ENCODE measurements at places on chromosomes 2 and 18. TPM values are rescaled to one million over a fixed set of nuclear protein-coding genes. Genes with fewer than 3 reads are reported as not detected.

Gene SLC30A3
- not detected for total RNA-seq

DNA sequence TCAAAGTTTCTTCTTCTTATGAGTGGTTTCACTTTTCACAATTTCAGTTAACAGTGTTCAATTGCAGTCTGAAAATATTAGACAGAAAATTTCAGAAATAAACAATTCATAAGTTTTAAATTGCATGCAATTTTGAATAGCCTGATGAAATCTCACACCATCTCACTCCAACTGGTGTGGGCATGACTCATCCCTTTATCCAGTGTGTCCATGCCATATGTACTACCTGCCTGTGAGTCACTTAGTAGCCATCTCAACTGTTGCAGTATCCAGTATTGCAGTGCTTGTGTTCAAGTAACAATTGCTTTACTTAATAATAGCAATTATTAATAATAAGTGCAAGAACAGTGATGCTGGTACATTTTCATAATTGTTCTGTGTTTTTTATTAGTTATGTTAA is 1202.5 kb downstream of the DSC3 start:
- H3K4me3 ChIP-seq: no peak overlapping the region
- DNase-seq: peak; percentile 90
- peaks cover 11% of the 10 kb centered on the region for H3K4me1 ChIP-seq
- no peaks in the 10 kb centered on the region for H3K27me3 ChIP-seq

GRCh38 chr18:79625195-79625923 is 54.2 kb upstream of the CTDP1 start:
- no peaks in the 10 kb centered on the region for H3K27me3 ChIP-seq
- H3K4me3 ChIP-seq: no peak overlapping the region
- DNase-seq: no peak
- H3K36me3 ChIP-seq: peaks cover 7% of the 10 kb centered on the region
- no peaks in the 10 kb centered on the region for H3K4me1 ChIP-seq

- H3K36me3 ChIP-seq: no peaks in the 10 kb centered on the region
- H3K27ac ChIP-seq: no peak overlapping the region
- H3K4me3 ChIP-seq: no peak overlapping the region
- DNase-seq: no peak
Observed at GRCh38 chr2:237139123-237139675, 53.5 kb downstream of the COPS8 start.

Gene ARHGAP25
- total RNA-seq: 0.93 TPM

Gene PDK1
- total RNA-seq: 26.5 TPM

Gene ACTR1B
- 63.7 TPM for total RNA-seq

DNA sequence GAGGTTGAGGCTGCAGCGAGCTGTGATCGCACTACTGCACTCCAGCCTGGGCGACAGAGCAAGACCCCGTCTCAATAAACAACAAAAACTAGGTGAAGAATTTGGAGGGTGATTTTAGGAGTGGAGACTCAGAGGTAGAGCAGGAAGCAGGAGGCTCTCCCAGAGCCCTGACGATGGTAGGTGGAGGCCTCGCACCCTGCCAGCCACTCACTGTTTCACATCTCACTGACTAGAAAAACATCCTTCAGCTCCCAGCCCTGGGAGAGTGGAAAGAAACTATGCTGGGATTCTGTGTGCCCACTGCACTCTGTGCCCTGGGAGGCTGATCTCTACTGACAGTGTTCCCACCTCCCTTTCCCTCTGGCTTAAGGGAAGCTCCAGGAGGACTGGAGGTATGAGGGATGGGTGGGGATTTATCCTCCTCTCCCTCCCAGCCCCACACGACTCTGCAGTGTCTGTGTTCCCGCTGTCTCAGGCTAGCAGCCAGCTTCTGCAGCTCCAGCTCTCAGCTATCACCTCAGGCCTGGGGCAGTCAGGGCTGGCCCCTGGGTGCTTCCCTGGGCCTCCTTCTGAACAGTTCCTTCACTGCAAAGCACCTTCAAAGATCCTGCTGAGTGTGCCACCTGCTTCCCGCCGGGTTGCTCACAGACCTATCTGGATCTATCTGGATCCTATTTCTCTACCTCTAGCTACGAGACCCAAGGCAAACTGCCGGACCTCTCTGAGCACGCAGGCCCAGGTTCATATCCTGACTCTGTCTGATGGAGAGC is 9.6 kb downstream of the CIB4 start:
- no peaks in the 10 kb centered on the region for H3K4me1 ChIP-seq
- no peaks in the 10 kb centered on the region for H3K36me3 ChIP-seq
- DNase-seq: no peak
- H3K4me3 ChIP-seq: no peak overlapping the region
- peaks cover 11% of the 10 kb centered on the region for H3K27me3 ChIP-seq
- no peak overlapping the region for H3K27ac ChIP-seq

GRCh38 chr18:27797484-27797883 is 379.4 kb downstream of the CDH2 start:
- no peaks in the 10 kb centered on the region for H3K4me1 ChIP-seq
- no peak overlapping the region for H3K4me3 ChIP-seq
- H3K27me3 ChIP-seq: no peaks in the 10 kb centered on the region
- no peak overlapping the region for H3K27ac ChIP-seq
- DNase-seq: no peak

Gene PLCD4
- total RNA-seq: 0.40 TPM

Gene ABCG8
- total RNA-seq: not detected

Gene FSIP2
- total RNA-seq: 0.20 TPM

- no peak overlapping the region for H3K4me3 ChIP-seq
- peak overlapping the region; percentile 87 for H3K27ac ChIP-seq
- DNase-seq: peak; percentile 96
- peaks cover 28% of the 10 kb centered on the region for H3K4me1 ChIP-seq
Observed at GRCh38 chr2:30178618-30179434, 32.0 kb downstream of the YPEL5 start.

DNA sequence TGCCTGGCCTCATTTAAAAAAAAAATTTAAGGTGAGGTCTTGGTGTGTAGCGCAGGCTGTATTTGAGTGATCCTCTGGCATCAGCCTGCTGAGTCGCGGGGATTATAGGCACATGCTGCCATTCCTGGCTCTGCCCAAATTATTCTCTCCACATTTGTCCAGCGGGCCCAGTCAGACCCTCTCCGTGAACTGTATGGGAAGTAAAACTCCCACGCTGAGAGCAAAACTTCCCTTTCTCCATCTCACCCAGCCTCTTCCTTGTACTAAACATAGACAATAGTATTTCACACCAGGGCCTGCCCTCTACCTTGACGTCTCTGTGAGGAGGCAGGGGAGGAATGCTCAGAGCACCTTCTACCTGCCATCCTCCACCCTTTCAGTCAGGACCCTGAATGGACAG is 37.0 kb downstream of the EIF4E2 start:
- peaks cover 11% of the 10 kb centered on the region for H3K4me1 ChIP-seq
- no peak for DNase-seq
- no peaks in the 10 kb centered on the region for H3K27me3 ChIP-seq
- peaks cover 8% of the 10 kb centered on the region for H3K36me3 ChIP-seq
- no peak overlapping the region for H3K4me3 ChIP-seq
- no peak overlapping the region for H3K27ac ChIP-seq

GRCh38 chr18:49907346-49907929 is 94.1 kb upstream of the ACAA2 start:
- H3K4me1 ChIP-seq: no peaks in the 10 kb centered on the region
- no peak overlapping the region for H3K27ac ChIP-seq
- H3K4me3 ChIP-seq: no peak overlapping the region

Gene RAB17
- total RNA-seq: 10.6 TPM

DNA sequence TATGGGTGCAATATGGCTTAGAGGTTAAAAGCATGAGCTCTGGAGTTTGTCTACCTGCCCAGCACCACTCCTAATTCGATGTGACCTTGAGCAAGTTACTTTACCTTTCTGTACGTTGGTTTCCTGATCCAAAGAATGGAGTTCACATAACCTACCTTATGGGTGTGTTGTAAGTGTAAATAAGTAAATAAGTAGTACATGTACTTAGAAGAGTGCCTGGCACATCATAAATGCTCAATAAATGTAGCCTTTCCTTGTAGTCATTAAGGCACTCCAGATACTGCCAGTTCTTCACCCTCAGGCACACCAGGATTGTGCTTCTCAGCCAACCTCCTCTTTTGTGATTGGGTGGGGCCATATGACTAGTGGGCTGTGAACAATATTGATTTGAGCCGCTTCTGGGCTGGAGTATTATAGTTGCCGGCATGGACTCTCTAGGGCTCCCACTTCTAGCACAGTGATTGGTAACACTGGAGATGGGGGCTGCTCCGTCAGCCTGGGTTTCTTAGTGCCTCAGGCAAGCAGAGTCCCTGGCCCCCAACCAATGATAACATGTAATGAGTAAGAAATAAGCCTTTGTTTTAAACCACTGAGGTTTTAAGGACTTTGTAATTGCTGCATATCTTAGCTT is 101.7 kb upstream of the NOSTRIN start:
- peak; percentile 66 for DNase-seq
- no peaks in the 10 kb centered on the region for H3K27me3 ChIP-seq
- peaks cover 18% of the 10 kb centered on the region for H3K4me1 ChIP-seq
- H3K36me3 ChIP-seq: peaks cover 20% of the 10 kb centered on the region
- peak overlapping the region; percentile 29 for H3K27ac ChIP-seq
- H3K4me3 ChIP-seq: no peak overlapping the region

Gene HNMT
- 0.28 TPM for total RNA-seq

DNA sequence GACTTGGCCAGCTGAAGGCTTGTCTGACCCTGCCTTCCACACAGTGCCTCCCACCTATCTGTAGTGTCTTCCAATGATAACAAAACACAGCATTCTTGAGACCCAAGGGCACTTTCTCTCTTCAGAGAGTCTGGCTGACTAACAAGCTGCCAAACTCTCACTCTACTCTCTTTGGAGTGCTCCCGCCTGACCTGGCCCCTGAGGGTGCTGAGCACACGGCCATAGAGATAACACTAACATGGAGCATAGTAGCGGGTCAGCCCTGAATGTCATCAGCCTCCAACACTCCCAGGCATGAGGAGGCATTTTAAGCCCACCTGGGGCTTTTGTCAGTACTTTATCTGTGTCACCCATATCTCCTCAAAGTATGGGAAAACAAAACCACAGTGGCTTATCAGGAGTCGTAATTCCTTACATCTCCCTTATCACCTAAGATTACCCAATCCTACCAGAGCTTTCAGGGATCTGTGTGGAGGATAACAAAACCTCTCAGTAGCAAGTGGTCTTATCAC is 160.3 kb upstream of the TCF4 start:
- H3K4me3 ChIP-seq: no peak overlapping the region
- H3K4me1 ChIP-seq: no peaks in the 10 kb centered on the region
- no peaks in the 10 kb centered on the region for H3K36me3 ChIP-seq
- no peak overlapping the region for H3K27ac ChIP-seq
- no peak for DNase-seq

- peaks cover 4% of the 10 kb centered on the region for H3K36me3 ChIP-seq
- H3K27ac ChIP-seq: no peak overlapping the region
- no peak overlapping the region for H3K4me3 ChIP-seq
- H3K27me3 ChIP-seq: peaks cover 31% of the 10 kb centered on the region
Observed at GRCh38 chr2:199485732-199486335, 28.1 kb upstream of the SATB2 start.

DNA sequence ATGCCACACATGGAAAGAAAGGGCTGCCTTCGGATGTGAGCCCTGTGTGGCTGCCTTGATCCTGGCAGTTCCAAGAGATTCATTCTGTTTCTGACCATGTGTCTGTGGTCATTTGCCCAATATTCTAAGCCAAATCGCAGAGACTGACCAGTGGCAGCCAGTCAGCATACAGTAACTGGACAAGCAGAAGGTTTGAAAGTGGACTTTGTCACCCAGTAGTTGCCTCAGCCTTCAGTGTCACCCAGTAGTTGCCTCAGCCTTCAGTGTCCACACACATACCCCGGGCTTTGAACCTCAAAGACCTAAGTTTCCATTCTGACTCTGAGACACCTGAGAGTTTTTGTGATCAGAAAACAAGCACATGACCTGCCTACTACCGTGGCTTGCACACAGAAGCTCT is 5.0 kb downstream of the RFX8 start:
- H3K4me3 ChIP-seq: no peak overlapping the region
- H3K27ac ChIP-seq: no peak overlapping the region
- H3K27me3 ChIP-seq: no peaks in the 10 kb centered on the region
- no peaks in the 10 kb centered on the region for H3K36me3 ChIP-seq
- DNase-seq: no peak

DNA sequence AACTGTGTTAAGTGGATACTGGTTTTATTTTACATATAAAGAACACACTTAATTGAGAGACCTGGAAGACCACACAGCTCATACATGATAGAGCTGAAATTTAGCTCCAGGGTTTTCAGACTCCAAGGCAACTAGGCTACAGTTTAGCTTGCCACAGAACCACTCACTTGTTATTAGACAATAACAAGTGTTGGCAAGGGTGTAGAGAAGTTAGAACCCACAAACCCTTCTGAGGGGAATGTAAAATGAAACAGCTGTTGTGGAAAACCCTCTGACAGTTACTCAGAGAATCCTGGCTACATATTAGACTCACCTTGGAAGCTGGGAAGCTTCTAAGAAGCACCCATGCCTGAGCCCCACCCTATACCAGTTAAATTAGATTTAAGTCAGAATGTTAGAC is 75.3 kb downstream of the MAP3K20 start:
- no peak overlapping the region for H3K4me3 ChIP-seq
- DNase-seq: no peak
- no peaks in the 10 kb centered on the region for H3K27me3 ChIP-seq
- peaks cover 56% of the 10 kb centered on the region for H3K4me1 ChIP-seq
- peaks cover 32% of the 10 kb centered on the region for H3K36me3 ChIP-seq

- no peaks in the 10 kb centered on the region for H3K36me3 ChIP-seq
- H3K4me1 ChIP-seq: no peaks in the 10 kb centered on the region
- no peak overlapping the region for H3K27ac ChIP-seq
- DNase-seq: no peak
Observed at GRCh38 chr2:165647409-165647808, 146.6 kb downstream of the GALNT3 start.

DNA sequence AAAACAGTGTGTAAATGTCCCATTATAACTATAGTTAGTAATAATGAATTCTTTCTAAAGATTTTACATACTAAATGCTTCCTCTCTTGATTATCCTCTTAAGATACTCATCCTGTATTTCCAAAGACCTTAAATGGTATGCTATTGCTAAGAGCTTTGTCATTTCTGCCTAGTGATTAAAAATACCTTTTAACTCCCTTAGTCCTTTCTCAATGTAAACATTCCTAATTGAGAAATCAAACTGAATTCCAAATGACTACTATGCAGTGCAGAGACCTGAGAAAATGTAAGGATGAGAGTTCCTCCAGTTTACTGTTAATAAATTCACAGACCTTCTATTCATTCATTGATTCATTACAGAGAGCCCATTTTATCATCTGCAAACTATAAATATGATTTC is 86.9 kb downstream of the SOS1 start:
- peak; percentile 18 for DNase-seq
- H3K27ac ChIP-seq: no peak overlapping the region
- H3K4me3 ChIP-seq: no peak overlapping the region
- H3K27me3 ChIP-seq: no peaks in the 10 kb centered on the region
- H3K4me1 ChIP-seq: no peaks in the 10 kb centered on the region

Gene ZFP36L2
- total RNA-seq: 107 TPM
